ENCODE measurements at places on chromosomes 16 and 17.

DNA sequence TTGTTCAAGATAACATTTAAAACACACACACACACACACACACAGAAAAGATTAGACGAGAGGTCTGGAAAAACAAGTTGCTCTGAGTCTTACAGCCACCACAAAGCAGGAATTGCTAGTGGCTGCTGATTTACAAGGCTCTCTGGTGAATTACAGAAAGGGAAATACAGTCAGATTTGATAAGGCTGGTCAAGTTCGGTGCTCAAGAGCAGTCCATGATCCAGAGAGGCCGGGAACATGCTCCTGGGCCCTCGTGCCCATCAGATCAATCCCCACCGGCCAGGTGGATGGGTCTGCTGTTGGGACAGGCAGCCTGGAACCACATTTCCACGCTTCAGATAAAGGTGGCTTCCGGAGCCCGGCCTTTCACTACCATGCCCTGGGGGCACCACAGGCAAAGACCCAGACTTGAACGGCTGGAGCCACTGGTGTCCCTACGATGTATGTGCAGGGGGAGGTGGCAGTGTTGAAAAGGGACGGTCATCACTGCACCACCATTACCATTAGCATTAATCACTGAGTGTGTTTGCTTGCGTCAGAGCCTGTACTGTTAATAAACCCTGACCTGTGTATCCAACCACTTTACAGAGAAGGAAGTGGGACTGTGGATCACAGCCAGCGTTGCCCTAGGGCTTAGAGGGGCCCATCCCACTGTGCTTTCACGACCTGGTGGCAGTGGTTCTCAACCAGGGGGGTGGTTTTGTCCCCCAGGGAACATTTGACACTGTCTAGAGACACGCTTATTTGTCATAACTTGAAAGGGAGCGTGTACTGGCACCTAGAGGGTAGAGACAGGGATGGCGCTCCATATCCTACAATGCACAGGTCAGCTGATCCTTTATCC lies 95.1 kb downstream of the XYLT1 start:
- no peak for DNase-seq

DNA sequence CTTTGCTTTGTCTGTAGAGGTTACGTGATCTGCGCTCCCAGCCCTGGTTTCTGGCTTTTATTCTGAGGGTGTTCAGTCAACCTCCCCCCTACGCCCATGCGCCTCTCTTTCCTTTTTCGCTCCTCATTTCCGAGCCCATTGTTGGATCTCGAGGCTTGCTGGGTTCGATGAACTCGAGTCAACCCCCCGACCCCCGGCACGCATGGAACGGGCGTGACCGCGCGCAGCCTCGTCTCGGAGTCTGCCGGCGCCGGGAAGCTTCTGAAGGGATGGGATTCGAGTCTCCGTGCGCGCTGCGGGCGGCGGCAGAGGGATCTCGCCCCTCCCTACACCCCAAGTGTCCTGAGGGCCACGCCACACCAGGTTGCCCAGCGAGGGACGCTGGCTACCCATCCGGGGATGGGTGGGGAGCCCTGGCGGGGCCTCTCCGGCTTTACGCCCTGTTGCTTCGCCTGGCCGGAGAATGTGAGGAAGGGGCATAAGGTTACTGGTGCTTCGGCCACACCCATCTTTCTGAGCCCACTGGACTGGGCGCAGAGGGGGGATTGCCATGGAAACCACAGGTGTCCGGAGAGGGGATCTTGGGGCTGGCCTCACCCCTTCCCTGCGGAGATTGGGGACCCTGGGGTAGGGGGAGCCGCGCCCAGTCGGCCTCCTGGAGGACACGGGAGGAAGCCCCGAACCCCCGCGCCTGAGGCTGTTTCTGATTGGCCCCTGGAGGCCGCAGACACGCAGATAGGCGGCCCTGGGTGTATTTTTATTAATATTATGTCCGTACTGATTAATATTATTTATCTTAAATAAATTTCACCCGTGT lies 1.8 kb downstream of the MAPT start:
- DNase-seq = no peak

- no peak for DNase-seq
These were observed 71.1 kb downstream of the TMEM114 start for GRCh38 chr16:8519179-8519578.

DNA sequence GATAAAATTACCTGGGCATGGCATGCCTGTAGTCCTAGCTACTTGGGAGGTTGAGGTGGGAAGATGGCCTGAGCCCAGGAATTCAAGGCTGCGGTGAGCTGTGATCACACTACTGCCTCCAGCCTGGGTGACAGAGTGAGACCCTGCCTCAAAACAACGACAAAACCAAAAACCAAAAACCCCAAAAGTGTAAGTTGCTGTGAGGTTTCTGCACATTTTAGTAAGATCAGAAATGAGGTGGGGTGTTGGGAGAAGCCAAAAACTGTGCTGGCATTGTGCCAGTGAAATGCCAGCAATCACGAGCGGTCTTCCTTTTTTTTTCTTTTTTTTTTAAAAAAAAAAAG lies 114.6 kb downstream of the PITPNC1 start:
- DNase-seq = no peak

- no peak for DNase-seq
These were observed 4.4 kb downstream of the MYL4 start for GRCh38 chr17:47213540-47213939.

- DNase-seq = no peak
These were observed 45.3 kb upstream of the FASN start for GRCh38 chr17:82143333-82143732.
